ENCODE measurements at places on chromosomes 4 and X.

DNA sequence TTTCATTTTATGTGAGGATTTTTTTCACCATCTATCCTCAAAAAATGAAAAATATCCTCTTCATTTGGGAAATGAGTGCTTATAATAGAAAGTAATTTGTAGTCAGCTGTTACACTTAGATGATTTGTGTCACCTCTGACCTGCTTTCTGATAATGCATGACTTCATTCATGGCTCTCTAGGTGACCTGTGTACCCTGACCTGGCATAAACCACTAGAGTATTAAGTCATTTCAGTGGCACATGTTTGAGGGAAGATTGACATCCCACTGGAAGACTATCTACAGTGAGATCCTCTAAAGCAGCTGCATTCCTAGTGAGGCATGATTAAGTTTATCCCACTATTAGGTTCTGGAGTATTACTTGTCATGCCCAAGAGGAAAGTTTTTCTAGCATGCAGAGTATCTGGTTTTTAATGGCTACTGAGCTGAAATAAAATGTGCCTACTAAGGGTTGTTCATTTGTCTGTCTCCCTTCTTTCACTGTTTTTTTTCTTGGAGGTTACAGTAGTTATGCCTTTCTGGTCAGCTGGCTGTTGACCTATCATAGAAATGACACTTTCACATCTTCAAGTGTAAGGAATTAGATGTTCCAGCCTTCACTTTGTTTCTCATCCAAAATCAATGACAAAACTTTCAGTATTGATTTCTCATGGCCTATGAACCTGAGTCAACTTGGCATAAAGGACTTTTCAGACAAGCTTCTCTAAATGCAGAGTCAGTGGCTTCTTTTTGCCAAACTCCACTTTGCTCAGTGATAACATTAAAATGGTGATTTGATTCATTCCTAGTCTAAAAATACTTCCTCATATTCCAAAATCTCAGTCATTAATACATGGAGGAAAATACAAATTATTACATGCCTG, 33.1 kb downstream of the TET2 start:
- DNase-seq, result no peak

DNA sequence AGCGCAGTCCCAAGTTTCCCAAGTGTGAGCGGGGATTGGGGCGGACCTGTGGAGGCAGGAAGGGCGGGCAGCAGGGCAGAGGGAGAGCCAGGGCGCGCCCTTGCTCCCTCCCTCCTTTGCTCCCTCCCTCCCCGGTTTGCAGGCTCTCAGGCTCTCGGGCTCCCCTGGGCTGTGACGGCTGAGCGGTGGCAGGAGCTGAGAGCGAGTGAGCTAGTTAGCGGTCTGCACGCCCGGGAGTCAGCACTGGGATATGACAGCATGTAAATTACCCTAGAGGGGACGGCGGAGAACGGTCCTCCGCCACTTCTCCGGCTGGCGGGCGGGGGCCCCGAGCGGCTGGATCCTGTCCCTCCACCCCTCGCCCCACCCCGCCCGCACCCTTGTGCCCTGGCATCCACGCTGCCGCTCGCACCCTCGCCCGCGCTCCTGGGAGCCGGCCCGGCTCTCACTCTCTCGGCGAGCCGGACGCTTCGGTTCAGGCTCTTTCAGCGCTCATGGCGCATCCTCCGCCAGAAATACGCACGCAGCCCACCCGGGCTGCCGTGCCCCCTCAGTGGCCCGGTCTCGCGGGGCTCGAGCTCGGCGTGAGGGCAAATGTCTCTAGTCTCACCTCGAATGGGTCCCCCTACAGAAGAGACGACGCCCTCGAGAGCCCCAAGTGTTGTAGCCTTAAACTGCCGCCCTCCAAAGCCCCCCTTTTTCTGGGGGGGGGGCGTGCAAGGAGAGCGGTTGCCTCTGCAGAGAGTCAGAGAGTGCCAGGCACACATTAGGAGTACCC, at the start of gene TSC22D3:
Gene TSC22D3, minus strand, starts transcription at position 54 of the 778 bp plus-strand sequence. CDS start 368 bp downstream, outside the sequence.
- peak; percentile 35 for DNase-seq

- DNase-seq, result no peak
Measured at GRCh38 chr4:70183168-70183939, 12.2 kb upstream of the ODAM start.

DNA sequence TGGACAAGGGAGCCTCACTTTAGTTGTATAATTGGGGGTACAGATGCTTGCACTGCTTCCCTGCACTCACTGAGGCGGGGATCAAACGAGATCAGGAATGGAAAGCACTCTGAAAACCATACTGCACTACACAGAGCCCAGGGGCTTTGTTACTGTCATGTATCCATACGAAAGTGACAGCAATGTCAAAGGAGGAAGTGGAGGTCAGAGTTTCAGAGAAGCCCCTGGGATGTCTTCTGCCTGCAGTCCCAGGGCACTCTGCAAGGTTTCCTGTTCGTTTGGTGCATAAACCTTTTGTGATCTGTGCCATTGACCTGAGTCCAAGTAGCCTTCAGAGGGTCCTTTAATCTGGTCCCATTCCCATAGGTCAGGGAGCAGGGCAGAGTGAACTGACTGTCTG, 31.2 kb downstream of the RNF175 start:
- DNase-seq, result no peak

- DNase-seq, result no peak
Measured at GRCh38 chr4:20395160-20395773, 143.6 kb downstream of the SLIT2 start.

DNA sequence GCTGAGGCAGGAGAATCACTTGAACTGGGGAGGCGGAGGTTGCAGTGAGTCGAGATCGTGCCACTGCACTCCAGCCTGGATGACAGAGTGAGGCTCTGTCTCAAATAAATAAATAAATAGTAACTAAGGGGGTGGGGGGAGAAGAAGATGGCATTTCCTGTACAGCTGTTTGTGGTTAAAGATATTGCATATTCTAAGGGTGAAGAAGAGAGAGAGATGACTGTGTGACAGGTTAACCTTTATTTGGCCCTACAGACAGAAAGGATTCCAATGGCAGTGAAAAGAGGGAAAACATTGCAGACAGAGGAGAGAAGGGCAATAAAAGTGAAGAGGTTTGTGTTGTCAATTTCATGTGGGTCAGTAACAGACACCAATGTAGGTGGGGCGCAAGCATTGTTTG, 9.4 kb downstream of the TASL start:
- no peak for DNase-seq

DNA sequence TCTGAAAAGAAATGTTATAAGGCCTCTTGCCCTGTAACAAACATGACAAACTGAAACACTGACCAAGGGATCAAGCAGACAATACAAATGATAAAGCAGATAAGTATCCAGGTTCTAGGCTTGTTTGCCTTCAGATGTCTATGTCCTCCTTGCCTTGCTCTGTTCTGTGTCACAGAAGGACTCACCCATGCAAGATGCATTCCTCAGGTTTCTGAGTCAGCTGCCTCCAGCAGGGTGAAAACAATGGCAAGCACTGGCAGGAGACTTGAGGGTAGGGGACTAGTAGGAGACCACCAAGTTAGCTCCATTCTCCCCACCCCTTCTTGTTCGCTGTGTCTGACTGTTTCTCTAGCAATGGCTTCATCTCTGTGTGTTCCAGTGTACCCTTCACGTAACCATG, 76.6 kb upstream of the CXXC4 start:
- DNase-seq, result no peak

GRCh38 chr4:182235021-182235795, 8.0 kb upstream of the TENM3 start:
- no peak for DNase-seq

DNA sequence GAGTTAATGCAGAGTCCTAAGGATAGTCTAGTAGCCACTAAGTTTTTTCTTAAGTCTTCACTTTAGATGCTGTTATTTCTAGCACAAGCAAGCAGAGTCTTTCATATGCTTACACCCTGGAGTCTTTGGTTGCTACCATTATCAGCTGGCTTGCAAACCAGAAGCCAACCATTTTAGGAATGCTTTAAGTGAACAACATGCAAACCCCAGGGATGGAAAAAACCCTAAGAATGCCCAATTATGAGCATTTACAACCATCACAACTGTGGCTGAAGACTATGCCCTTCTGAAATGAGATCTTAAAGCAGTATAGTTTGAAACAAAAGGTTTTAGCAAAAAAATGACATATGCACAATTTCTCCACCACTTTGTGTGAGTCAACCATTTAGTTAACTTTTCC, 6.6 kb downstream of the MID1IP1 start:
- no peak for DNase-seq

DNA sequence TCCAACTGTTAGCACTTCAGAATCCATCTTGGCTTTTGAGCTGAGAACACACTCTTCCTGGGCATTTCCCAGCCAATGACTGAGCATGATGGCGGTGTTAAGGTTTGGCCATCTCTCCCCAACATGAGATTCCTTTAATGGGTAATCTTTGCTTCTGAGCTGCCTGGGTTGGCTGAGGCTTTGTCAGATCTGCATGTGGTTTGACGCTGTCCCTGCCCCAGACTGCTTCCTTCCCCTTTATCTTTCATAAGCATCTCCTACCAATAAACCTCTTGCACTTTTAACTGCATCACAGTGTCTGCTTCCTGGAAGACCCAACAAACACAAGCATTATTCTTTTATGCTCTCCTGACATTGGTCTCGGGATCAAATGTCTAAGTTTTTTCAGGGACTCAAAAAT, 31.5 kb upstream of the DIPK2B start:
- peak; percentile 3 for DNase-seq

DNA sequence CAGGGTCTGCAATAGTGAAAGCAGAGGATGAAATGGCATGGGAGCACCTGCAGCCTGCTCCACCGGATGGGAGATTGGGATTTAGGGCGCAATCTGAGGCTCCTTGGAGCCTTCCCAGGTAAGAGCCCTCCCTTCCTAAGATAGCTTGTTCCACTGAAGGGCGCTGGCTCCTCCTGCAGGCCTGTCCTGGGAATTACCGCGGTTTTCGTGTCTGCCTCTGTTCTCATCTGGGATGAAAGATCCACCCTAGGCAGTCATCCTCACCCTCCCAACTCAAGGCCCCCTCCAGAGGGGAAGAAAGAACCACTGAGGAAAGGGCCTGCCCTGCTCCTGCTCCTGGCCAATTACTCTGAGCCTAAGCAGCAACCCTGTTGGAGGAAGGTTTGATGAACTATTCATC, 547.5 kb downstream of the SMARCA1 start:
- DNase-seq, result no peak

GRCh38 chrX:36898301-36898700, 109.9 kb upstream of the FAM47C start:
- no peak for DNase-seq
